Activated T-helper 1 cell treated with Interleukin-2 at 50 U/mL for 16 hours (primary cell): ENCODE measurements at places on chromosomes 1 and 21.

DNA sequence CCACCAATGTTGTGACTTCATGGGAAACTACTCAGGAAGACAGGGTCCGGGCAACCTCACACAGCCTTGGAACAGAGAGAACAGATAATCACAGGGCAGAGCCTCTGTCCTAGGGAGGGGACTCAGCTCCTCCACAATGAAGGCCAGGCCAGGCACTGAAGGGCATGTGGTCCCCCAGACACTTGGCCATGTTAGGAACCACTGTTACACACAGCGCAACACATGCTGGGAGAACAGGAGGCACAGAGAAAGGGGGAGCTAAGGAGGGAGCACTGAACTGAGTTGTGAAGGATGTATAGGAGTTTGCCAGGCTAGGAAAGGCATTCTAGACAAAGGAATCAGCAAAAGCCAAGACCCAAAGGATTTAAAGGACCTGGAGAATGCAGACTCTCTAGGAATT is 127.6 kb downstream of the DMRTB1 start:
- DNase-seq, result no peak

- no peak for DNase-seq
Observed at GRCh38 chr1:151372058-151372934, at the start of gene SELENBP1. Gene SELENBP1 (minus strand): TSS chr1:151372705. CDS start chr1:151372641, 64 bp downstream.

DNA sequence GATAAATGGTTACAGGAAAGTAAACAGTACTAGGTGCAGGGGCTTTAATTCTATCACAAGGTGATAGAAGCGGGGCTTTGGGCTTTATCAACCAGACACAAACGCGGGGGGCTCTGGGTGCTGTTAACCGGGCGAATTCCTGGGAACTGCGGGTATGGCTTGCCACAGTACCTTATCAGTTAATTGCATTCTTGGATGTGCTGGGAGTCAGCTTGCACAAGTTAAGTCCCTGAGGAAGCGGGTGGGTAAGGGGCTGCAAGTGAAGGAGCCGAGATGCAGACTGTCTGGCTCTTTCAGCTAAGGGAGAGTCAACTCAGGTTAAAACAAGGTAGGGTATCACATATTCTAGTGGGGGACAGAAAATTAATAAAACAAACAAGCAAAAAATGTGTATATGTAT is 661 bp downstream of the GBP4 start:
- no peak for DNase-seq

DNA sequence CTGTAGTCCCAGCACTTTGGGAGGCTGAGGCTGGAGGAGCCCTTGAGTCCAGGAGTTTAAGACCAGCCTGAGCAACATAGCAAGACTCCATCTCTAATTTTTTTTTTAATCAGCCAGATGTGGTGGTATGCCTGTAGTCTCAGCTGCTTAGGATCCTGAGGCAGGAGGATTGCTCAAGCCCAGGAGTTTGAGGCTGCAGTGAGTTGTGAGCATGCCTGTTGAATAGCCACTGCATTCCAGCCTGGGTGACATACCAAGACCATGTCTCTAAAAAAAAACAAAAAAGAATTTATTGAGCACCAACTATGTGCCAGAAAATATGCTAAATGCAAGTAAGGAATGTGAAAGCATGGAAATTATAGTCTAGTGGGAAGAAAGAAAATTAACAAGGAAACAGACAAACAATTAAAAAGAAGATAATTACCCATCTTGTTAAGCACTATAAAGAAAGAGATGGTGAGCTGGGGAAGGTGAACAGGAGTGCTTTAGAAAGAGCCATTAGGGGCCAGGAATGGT is 104.0 kb upstream of the ZNF678 start:
- no peak for DNase-seq

DNA sequence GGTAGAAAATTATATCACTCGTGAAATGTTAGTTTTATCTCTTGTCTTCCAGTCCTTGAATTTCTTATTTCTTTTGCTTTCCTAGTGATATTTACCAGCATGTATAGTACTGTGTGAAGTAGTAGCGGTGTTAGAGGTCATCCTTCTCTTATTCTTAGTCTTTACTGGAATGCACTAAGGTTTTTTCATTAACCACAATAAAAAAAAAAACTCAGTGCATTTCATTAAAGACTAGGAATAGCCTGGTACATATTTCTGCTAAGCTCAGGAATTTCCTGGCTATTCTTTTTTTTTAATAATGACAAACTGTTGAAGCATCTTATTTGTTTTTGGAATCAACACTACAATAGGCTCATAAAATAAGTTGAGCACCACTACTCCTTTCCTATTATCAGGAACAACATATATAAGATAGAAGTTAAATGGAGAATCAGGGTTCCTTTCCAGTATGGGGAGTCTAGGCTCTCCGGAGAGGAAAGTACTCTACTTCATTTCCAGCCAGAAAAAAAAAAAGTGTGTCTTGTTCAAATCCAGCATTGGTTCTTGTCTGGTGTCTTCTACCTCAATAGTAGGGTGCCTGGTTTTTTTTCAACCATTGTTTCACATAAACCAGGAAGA is 60.0 kb downstream of the TNFSF18 start:
- DNase-seq, result no peak

DNA sequence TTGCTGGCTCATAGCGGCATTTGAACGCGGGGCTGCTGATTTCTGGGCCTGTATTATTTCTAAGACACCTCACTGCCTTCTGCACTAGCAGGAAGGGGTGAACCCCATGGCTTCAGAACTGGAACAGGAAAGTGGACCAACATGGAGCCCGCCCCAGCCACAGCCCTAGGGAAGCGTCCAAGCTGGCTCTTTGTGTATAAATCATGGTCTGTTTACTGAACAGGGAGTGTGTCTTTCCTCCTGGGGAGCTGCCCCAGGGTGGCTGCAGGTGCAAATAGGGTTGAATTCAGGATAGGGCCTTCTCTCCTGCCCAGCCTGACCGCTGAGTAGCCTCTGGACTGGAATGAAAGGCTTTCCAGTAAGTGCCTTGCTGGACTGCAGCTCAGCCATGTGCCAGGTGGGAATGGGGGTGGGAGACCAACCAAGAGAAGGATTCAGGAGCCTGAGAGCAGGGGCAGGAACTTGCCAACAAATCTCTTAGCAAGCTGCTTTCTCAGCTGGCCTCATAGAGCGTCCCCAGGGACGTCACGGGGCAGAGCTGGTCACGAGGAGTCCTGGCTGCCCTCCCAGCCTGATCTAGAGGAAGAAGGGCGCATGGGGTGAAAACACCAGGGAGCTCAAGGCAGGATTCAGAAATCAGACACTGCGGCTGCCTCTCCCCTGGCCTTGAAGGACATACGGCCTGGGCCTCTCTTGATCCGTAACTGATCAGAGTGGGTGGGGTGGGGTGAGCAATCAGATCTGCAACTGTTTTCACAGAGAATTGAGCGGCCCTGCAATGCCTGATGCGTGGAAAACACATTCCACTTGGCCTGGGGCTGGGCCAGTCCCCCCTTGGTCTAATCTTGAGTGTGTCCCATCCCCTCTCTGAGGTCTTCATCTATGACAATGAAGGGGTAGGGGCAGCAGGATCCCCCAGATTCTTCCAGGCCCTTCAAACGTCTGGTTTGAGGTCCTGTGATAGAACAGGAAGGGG is 56.5 kb upstream of the SELENON start:
- no peak for DNase-seq

DNA sequence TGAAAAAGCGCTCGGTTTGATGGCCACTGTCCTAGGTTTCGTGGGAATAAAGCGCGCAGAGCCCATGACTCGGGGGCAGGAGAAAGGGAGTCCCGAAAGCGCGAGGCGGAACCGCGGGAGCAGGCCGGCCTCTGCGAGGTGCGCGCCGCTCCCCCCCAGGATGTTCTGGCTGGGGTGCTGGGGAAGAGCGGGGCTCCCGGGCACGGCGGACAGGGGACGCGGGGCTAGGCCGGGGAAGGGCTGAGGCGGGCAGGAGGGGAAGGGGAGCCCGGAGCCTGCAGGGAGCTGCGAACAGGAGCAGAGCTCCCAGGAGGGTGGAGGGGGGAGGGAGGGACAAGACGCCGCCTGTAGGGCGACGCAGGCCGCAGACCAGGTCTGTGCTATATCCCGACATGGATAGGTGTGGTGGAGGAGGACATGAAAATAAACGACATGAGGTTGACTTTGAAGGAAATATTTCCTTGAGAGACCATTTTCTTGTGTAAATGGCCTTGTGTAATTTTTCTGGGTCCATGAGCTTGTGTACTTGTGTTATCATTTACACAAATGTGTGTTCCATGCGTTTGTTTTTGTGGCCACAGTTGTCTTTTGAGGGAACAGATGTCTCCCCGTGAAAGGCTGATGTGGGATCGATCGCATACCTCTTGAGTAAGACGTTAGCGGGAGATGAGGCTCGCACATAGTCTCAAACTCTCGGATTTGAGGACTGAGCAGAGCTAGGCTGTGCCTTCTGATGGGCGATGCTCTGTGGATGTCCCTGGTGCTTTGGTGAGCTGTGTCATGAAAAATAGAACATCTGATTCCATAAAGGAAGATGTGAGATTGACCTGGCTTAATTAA is 1.3 kb downstream of the PCNT start:
- DNase-seq, result peak; percentile 12
